ENCODE measurements at places on chromosomes 2 and 18.

- DNase-seq = no peak
These were observed 1.6 kb downstream of the ST8SIA3 start for GRCh38 chr18:57353940-57354461.

DNA sequence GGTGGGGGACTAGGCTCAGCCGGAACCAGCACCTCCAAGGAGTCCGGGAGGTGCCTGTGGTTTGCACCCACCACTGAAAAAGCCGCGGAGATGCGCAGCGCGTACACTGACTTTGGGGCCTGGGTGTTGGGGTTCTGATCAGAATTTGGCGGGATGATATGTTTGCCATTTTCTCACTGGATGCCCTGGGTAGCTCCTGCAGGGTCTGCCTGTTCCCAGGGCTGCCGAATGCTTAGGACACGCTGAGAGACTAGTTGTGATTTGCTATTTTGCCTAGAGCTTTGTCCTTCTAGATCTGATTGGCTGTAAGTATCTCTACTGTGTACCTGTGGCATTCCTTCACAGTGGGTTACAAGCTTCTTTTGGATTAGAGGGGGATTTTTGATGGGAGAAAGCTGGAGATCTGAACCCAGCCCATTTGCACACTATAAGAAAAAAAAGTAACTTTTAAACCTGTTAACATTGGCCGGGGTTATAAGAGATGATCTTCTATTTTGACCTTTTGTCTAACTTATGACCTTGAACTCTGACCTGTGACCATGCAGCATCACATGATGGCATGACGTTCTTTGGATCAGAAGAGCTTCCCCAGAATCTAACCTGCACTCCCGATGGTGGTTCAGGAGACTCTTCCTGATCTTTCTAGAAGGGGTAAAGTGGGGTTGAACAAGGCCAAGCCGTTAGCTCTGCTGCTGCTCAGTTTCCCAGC lies 1.6 kb downstream of the KCNE4 start:
- DNase-seq = no peak

- no peak for DNase-seq
These were observed 214.1 kb downstream of the C1D start for GRCh38 chr2:67848551-67849285.

GRCh38 chr2:105541189-105542050 lies 142.6 kb upstream of the FHL2 start:
- DNase-seq = no peak

DNA sequence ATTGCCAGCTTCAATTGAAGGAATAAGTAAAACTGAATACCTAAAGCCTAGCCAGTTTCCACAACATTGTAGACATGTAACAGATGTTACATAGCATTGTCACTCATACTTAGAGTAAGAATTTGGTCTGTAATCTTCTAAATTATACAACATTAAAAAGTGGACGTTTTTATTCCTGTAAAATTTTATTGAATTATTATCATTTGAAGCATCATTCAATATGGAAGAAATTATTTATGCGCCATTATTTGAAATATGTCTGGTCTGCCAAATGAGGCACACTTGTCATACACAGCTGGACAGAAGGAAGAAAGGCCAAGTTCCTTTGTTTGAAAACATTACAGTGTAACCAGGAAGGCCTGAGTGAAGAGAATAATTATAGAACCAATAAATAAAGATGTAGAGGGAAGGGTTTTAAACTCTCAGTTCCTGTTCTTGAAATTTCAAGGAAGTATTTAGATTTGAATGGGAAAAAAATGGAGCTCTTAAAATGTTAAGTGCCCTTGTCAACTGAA lies 575.5 kb downstream of the LRRTM4 start:
- no peak for DNase-seq

DNA sequence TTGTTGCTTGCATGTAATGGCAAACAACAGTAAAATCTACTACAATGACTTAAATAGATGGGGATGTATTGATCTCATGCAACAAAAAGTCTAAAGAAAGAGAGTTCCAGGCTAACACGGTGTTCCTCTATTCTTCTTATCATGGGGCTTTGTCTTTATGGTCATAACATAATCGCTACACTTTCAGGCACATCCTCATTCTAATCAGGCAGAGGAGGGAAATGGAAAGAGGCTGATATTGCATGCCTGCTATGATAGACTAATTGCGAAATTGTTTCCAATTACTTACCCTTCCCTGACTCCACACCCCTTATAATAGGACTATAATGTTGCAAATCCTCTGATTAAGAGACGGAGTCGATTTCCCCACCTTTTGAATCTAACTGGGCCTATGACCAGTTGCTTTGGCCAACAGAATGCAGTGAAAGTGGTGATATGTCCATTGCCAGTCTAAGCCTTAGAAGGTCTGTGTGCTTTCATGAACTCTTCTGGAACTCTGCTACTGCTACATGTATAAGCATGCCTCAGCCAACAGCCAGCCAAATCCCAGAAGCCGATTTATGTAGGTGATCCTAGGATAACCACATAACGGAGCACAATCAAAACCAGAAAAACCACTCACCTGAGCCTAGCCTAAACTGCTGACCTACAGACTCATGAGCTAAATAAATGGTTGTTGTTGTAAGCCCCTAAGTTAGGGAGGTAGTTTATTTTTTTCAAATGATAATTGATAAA lies 180.3 kb upstream of the TACR1 start:
- DNase-seq = no peak

DNA sequence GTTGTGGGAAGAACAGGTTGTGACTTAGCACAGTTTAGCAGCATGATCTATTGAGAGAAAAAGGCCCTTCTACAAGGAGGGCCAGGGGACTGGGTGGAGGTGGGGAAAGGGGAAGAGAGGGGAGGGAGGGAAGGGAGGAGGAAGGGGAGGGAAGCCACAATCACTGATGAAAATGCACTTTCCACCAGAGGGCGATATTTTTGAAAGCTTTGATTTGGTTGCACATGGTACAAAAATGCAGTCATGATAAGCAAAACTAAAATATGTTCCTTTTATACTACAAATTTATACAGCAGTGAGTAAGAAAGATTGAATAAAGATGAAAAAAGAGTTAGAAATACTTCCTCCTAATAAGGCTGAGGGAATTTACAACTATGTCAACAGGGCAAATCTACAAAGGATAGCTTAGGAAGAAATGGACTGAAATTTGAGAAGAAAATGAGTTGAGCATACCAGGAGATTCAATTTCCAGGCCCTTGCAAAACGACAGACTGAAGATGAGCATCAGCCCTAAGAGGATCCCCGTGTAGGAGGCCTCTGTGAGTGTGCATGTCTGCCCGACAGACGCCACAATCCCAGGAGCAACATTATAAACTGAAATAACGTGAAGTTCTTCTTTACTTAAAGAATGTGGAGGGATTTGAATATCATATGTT lies 17.2 kb downstream of the SH3YL1 start:
- no peak for DNase-seq

GRCh38 chr2:47300081-47300480 lies 102.9 kb upstream of the MSH2 start:
- no peak for DNase-seq

DNA sequence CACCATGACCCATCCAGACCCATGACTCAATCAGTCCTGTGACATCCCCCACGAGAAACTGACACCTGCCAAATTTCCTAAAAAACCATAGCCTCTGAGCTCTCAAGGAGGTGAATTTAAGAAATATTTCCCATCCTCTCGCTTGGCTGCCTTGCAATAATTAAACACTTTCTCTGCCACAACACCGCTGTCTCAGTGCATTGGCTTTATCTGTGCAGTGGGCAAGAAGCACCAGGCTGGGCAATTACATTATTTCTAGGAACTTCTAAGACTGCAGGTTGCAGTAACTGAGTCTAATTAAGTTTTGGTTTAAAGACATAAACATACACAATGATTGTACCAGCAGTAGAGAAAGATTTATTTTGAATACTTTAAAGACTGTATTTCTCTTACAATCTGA lies 22.0 kb upstream of the RTTN start:
- no peak for DNase-seq

DNA sequence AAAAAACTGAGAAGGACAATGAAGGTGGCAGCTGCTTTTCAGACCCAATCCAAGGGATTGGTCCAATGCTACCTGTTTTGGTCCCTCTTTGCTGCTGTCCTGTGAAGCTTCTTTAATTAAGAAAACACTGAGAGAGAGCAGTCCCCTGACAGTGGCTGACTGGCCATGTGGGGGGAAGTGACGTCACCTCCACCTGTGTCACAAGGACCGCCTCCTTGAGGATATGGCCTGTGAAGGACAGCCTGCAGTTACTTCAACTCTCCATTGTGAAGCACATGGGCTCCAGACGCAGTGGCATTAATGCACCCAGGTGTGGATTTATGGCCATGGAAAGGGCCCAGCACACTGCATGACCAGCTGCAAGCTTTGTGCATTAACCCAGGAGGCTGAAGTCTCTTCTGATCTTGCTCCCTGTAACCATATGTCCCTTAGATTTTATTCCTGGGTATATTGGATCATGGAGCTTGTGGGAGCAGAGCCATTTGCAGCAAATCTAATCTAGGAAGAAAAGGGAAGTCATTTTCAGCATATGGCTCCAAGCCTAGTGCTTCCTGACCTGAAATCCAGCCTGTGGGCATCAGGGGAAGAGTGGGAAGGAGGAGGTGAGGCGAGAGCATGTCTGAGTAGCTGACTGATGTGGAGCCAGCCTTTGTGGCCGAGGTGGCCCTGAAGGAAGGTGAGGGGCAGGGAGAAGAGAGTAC lies 32.2 kb downstream of the KIF5C start:
- no peak for DNase-seq

- no peak for DNase-seq
These were observed 84.0 kb downstream of the KIAA1328 start for GRCh38 chr18:36912887-36913286.

- no peak for DNase-seq
These were observed 214.6 kb upstream of the CXCR4 start for GRCh38 chr2:136332436-136333095.

DNA sequence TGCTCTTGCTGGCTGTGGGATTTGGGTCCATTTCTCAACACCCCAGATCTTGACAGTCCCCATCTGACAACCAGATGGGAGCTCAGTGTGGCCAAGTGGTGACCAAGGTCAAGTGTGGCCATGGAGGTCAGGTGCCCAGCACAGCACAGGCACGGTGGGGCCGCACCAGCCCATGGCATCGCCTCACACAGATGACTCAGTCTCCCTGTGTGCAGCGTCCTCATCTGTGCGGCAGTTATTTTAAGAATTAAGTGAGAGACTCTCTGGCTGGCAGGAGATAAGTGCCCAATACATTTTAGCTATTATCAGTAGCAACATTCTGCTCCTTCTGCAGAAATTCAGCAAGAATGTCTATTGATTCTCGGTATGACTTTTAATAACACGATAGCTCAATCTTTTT lies 167.2 kb downstream of the DDX1 start:
- DNase-seq = no peak

- no peak for DNase-seq
These were observed 3.3 kb downstream of the PPP1R7 start for GRCh38 chr2:241153616-241154015.

GRCh38 chr2:191230174-191230573 lies 15.0 kb upstream of the MYO1B start:
- no peak for DNase-seq

- no peak for DNase-seq
These were observed 88.2 kb downstream of the DTNB start for GRCh38 chr2:25585189-25585588.

DNA sequence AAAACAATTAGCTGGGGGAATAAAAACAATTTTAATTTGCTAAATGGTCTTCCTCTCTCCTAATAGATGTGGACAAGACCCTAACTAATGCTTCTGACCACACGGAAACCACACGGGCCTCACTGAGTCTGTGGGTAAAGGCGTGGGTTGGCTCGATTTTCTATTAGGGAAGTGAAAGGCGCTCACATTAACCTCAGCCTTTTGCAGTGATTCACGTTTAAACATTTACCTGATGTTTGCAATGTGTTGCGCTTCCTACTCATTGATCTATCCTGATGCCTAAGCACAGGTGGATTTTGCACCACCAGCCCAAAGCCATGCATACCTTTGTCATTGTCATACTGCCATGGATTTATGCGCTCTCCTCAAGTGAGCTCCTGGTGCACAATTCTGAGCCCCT lies 35.6 kb upstream of the NRP2 start:
- DNase-seq = no peak

DNA sequence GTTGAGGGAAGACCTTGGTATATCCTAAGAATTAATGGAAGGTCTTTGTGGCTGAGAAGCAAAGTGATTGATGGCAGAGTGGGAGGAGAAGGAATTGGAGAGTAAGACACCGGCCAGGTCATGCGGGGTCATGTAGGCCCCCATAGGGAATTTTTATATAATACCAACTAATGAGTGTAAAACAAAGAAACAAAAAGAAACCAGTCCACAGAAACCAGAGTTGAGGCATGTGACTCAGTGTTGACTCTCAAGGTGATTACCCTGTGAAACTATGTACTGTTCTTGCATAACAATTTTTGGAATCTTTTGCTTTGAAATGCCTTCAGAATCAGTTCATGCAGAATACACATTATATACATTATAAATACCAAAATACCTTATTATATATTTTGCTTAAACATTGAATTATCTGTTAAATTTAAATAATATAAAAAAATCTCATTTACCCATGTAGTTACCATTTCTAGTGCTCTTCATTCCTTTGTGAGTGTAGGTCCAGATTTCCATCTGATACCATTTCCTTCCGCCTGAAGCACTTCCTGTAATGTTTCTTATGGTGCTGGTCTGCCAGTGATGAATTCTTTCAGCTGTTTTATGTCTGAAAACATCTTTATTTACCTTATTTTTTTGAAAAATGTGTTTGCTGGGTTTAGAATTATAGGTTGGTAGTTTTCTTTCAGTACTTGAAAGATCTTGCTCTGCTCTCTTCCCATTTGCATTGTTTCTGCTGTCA lies 8.6 kb downstream of the CLIP4 start:
- no peak for DNase-seq

DNA sequence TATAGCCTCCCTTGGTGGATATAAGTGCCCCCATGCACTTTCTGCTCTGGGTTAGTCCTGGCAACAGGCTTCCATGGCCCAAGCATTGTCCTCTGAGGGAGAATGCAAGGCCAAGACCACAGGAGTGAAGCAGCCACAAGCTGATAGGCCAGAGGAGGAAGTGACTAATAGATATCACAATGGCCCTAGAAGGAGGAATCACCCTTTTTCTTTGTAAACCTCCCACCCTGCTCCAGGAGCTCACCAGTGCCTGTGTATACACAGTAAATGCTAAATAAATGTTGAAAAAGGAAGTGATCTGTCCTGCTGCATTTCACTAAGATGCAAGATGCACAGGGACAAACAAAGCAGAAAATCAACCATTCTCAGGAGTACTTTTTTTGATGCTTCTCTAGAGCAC lies 49.7 kb upstream of the ABCA12 start:
- DNase-seq = no peak

DNA sequence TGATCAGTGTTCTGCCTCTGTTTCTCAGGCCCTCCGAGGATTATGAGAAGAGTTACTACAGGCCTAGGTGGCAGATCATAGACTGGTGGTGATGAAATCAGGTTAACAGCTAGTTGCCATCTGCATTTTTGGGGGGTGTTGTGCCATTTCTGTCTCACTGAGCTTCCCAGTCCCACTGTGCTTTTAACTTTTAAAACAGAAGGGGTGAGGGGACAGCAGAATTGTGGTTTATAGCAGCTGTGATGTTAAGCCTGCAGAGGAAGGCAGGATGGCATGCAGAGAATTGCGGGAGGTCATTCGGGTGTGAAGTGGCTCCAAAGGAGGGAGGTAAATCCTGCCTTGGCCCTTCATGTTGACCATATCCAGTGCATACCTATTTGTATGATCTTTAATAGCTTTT lies 5.0 kb downstream of the CAB39 start:
- no peak for DNase-seq

All from stimulated activated CD4-positive, alpha-beta T cell treated with anti-CD3 and anti-CD28 coated beads, Interleukin-15, amount 100 ng/mL, for 48 hours (primary cell).